ENCODE measurements at places on chromosomes 4 and X.

DNA sequence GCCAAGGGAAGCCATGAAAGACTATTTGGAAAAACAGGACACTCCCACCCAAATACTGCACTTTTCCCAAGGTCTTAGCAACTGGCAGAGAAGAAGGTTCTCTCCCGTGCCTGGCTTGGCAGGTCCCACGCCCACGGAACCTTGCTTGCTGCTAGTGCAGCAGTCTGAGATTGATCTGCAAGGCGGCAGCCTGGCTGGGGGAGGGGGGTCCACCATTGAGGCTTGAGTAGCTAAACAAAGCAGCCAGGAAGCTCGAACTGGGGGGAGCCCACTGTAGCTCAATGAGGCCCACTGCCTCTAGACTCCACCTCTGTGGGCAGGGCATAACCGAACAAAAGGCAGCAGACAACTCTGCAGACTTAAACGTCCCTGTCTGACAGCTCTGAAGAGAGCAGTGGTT lies 91.3 kb upstream of the TRPC5OS start:
- DNase-seq = no peak

GRCh38 chr4:152364883-152365282 lies 171.0 kb downstream of the FBXW7 start:
- no peak for DNase-seq

DNA sequence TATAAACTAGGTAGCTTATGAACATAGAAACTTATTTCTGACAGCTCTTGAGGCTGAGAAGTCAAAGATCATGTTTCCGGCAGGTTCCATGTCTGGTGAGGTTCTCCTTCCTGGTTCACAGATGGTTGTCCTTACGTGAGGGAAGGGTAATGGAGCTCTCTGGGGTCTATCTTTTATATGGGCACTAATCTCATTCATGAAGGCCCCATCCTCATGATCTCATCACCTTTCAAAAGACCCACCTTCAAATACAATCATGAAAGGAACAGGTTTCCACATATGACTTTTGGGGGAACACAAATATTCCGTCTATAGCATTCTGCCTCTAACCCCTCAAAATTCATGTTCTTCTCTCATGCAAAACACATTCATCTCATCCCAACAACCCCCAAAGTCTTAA lies 264.7 kb downstream of the PTTG2 start:
- DNase-seq = no peak

DNA sequence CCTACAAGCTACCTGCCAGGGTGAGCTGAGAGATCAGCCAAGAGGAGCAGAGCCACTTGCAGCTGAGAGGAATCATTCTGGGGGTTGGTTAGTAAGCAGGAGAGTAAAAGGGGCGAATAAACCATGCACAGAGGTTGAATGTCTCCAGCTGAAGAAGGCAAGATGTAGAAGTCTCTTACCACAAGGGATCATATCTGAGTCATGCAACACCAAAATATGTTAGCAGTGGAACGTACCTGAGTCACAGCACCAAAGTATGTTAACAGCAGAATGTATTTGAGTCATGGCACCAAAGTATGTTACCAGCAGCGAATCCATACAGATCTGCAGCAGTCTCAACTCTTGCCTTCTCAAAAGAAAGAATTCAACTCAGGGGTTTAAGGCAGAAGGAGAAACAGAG lies 29.9 kb downstream of the C4orf51 start:
- DNase-seq = no peak

DNA sequence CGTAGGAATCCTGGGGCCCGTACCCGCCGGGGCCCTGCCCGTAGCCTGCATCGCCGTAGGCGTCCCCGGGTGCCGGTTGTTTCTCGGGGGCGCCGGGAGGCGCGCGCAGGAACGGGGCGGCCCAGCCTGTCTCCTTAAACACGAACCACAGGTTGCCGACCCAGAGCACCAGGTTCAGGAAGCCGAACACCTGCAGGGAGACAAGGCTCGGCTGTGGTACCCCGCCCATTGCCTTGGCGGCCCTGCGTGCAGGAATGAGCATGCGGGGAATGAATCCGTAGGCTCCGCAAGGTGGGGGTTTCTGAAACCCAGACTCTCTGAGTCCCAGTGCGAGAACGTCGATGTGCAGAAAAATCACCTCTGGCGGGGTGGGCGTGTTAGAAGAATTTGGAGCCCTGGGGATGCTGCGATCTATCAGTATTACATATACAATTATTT lies 5.4 kb upstream of the PRICKLE3 start:
- no peak for DNase-seq

DNA sequence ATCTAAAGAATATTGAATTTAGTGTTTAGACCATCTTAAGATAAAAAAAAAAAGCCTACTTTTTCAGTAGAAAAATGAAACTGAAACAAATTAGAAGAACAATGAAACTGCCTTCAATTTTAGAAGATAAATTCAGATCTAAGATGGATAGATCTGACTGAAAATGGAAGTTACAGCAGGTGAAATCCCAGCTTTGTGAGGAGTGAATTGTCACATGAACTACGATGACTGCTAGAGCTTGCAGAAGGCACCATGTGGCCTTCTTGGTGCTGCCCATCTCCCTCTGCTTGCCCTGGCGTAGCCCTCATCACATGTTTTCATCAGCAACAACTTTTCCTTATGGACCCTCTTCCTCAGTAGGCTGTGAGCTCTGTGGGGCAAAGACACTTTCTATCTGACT lies 51.4 kb upstream of the EMCN start:
- no peak for DNase-seq

- no peak for DNase-seq
Measured at GRCh38 chrX:150465326-150465725, 102.2 kb downstream of the MAMLD1 start.

DNA sequence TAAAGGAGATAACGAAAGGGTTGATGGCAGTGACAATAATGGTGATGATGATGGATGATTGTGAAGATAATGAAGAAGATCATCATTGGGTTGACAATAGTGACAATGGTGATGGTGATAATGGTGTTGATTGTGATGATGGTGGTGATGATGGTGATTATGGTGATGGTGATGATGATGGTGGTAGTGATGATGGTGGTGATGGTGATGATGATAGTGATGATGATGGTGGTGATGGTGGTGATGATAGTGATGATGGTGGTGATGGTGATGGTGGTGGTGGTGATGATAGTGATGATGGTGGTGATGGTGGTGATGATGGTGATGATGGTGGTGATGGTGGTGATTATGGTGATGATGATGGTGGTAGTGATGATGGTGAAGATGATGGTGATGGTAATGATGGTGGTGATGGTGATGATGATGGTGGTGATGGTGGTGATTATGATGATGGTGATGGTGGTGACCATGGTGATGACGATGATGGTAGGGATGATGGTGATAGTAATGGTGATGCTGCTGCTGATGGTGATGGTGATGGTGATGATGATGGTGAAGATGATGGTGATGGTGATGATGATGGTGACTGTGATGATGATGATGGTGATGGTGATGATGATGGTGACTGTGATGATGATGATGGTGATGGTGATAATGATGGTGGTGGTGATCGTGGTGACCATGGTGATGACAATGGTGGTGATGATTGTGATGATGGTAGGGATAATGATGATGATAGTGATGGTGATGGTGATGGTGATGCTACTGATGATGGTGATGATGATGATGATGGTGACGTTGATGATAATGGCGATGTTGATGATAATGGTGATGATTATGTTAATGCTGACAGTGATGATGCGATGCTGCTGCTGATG lies 61.6 kb upstream of the NKX1-1 start:
- DNase-seq = no peak

- DNase-seq = no peak
Measured at GRCh38 chr4:102623622-102624021, 122.5 kb downstream of the NFKB1 start.

DNA sequence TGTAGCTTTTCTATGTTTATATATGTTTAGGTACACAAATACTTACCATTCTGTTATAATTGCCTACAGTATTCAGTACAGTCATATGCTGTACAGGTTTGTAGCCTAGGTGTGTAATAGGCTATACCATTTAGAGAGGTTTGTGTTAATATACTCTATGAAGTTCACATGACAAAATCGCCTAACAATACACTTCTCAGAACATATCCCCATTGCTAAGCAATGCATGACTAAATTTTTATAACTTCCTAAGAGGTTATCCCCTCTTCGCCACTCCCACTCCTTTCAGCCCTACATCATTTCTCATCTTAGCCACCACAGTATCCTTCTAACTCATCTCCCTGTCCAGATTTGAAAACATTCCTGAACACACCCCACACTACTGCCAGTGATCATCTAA lies 83.7 kb upstream of the ZCCHC13 start:
- no peak for DNase-seq

DNA sequence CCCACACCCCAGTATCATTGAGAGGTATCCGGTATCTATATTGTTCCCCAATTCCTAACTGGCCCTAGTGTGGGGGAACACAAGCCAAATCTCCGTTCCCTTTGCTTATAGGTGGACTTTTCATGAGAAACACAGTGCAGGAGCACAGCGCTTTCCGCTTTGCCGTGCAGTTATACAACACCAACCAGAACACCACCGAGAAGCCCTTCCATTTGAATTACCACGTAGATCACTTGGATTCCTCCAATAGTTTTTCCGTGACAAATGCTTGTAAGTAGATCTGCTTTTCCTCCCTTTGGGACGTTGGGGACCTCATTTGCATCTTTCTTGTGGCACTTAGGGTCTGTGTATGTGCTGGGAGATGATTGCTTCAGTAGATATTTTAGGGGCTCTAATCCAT lies 1.6 kb downstream of the GRIA3 start:
- no peak for DNase-seq

DNA sequence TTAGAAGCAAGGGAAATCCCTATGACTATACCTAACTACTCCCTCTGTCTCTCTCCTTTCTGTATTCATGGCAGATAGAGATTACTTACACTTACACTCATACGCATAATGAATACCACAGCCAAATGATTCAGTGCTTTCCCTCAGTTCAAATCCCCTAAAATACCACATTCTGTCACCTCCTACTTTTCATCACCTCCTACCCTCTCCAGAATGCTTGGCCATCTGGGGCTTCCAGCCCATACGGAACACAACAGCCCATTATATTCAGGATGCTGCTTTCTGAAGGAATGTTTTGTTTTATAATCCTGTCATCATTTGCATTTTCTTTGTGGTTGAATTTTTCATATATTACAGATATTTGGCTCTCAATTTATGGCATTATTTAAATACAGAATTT lies 361.6 kb downstream of the GRIA2 start:
- no peak for DNase-seq

DNA sequence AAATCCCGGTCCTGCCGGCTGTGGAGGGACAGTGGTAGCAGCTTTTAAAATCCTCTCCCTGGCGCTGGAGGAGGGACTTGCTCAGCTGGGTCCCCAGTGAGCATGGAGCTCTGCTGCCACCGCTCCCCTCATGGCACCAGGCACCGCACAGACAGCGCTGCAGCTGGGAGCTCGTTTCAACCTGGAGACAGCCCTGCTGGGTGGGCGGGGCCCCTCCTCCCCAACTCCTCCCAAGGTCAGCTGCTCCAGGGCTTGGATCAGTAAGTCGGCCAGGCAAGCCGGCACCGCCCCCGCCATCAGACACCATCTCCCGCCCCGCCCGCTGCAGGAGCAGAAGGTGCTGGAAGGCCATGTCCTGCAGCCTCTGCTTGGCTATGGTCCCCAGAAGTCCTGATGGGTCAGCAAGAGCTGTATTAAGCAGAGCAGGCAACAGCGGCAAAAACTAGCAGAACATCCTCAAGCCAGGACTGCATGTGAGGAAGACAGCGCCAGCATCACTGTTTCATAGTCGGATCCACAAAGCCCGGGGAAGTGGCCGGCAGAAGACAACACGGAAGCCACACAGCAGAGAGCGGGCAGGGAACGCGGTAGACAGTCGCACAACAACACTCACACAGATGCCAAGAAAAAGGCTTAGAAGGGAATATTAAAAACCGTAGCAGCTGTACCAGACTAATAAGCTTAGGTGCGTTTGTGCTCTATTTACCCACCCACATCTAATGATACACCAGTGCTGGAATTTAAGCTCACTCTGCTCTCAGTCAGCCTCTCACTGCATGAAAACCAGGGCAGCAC lies 16.2 kb downstream of the ZFYVE28 start:
- peak; percentile 33 for DNase-seq

- DNase-seq = no peak
Measured at GRCh38 chr4:88110826-88111225, 47.6 kb downstream of the ABCG2 start.

DNA sequence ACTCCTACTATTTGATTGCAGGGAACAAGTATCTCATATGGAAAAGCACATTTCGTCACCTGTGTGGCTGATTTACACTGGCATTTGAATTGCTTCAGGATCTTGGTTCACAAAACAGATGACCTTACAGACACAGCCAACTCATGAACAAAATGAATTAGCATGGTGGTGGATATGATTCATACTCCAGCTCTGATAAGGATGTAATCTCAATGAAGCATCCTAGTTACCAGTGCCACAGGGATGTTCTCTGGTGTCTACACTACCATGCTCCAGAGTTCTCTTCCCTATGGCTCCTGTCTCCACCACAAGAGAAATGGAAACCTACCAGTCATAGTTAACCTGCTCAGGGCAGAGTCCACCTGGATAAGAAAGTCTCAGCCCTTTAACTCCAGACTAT lies 40.7 kb downstream of the TEC start:
- no peak for DNase-seq

DNA sequence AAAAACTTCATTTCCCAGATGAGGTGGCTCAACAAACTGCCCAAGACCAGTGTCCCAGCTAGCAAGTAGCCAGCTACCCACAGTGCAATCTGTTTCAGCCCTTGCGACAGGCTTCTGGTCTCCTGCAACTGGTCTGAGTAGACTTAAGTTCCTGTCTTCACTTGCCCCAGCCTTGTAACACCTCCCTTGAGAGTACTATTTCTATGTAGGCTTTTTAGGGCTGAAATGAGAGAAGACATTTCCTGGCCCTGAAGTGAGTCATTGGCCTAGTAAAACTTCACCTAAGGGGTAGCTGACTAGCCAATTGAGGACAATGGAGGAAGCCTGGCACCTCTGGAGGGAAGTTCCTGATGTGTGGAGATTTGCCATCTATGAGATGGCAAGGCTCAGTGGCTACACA lies 80.1 kb upstream of the STIM2 start:
- DNase-seq = no peak

GRCh38 chr4:14862891-14863290 lies 139.4 kb upstream of the CPEB2 start:
- no peak for DNase-seq

- DNase-seq = no peak
Measured at GRCh38 chr4:176357359-176358082, 37.8 kb downstream of the SPCS3 start.

DNA sequence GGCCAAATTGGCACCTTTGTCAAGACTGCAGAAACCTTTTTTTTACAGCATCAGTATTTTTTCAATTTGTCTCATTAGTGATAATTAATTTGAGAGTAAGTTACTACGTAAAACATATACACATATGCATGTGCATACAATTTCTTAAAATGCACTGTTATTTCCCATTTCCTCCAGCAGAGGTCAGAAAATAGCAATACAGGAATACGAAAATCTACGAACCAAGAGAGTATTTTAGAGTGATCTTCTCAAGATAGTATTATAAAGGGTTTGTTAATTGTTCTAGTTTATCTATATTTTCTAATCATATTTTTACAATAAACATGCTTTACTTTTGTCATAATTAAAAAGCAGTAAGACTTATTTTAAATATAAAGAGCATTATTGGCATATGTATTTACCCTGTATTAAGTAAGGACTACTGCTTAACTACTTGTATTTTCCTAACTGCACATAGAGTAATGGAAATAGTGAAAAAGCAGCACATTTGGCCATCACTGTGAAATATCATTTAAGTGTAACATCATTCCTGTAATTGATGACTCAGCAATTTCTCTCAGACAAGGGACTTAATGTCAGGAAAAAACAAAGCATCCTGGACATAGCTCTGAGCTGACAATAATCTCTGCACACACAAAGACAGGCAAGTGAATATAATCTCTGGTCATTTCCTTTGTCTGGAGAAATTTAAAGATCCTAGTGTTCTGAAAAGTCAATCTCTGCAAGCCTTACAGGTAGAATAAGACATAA lies 45.6 kb downstream of the MAOB start:
- no peak for DNase-seq

All from activated naive CD4-positive, alpha-beta T cell treated with anti-CD3 and anti-CD28 coated beads, Interleukin-2, amount 50 U/mL, for 16 hours (primary cell).